ENCODE measurements at places on chromosomes 1 and 21.

DNA sequence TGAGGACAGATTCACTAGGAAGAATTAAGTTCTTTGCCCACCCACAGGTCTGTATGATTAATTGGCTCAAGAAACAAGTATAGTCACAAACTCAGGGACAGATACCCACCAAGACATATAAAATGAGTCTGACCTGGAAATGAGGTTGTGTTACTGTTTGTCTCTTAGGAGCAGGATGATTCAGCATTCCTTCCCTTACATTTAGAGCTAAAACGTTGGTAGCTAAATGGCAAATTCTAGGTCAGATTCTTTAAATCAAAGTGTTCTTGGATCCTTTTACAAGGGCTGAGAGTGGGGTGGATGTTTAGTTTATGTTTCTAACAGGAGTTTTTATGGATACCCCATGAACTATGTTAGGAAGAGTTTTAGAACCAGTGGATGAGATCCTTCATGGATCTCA lies 4.7 kb downstream of the RIMKLA start:
- peaks cover 3% of the 10 kb centered on the region for H3K36me3 ChIP-seq
- H3K27me3 ChIP-seq: peaks cover 36% of the 10 kb centered on the region
- no peaks in the 10 kb centered on the region for H3K4me1 ChIP-seq
- no peak overlapping the region for H3K4me3 ChIP-seq
- no peak overlapping the region for H3K27ac ChIP-seq

DNA sequence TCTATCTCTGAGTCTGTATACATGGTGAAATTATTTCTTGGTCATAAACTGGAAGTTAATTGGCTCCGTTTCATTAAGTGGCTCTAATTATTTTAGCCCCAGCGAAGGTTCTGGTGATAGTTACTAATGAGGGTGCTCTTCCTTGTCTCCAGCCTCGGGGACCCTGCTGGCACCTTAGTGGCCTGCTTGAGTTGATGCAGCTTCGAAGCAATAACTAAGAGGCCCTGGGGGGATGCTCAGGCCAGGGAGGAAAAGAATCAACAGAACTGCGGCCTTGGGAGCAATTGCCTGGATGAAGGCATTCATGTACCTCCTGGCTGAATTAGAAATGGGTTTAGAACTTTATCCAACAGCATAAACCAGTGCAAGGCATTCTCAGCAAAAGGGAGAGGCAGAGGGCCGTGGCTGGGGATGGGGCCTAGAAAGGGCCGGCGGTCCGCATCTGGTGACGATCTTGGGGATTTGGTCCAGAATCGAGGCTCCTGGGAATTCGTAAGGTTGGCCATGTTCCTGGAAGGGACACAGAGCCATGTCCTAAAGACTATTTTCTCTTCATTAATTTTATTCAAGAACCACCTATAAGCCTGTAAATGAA lies 100.0 kb upstream of the AJAP1 start:
- no peak overlapping the region for H3K4me3 ChIP-seq
- no peaks in the 10 kb centered on the region for H3K4me1 ChIP-seq
- H3K36me3 ChIP-seq: no peaks in the 10 kb centered on the region
- DNase-seq: no peak
- H3K27ac ChIP-seq: no peak overlapping the region

DNA sequence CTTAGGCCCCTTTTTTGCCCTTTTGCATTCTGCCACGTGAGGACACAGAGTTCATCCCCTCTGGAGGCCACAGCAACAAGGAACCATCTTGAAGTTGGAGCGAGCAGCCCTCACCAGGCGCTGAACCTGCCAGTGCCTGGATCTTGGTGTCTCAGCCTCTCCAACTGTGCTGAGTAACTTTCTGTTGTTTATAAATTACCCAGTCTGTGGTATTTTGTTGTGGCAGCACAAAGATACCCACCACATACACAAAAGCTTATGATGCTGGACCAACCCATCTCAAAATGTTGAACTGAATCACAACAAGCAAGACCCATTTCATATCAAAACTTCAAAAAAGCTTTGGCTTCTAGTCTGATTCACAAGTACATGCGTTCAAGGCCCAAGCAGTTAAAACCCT lies 649.9 kb downstream of the KIF26B start:
- no peak overlapping the region for H3K27ac ChIP-seq
- H3K27me3 ChIP-seq: no peaks in the 10 kb centered on the region
- no peak overlapping the region for H3K4me3 ChIP-seq
- no peaks in the 10 kb centered on the region for H3K36me3 ChIP-seq
- H3K4me1 ChIP-seq: no peaks in the 10 kb centered on the region

DNA sequence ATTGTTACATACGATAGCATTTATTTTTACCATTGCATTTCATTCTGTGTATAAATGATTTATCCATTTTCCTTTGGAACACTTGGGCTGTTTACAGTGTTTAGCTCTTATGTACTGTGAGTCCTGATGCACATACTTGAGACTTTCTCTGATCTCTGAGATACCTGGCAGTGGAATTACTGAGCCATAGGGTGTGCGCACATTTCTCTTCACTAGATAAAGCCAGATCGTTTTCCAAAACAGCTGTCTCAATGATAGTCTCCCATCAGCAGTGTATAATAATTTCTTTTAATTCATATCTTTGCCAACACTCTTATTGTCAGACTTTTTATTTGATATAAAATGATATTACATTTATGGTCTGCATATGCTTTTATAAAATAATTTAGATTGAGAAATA lies 66.2 kb downstream of the VPS13D start:
- H3K4me1 ChIP-seq: peaks cover 4% of the 10 kb centered on the region
- H3K4me3 ChIP-seq: no peak overlapping the region
- DNase-seq: no peak
- no peaks in the 10 kb centered on the region for H3K27me3 ChIP-seq
- H3K36me3 ChIP-seq: no peaks in the 10 kb centered on the region
- peak overlapping the region; percentile 3 for H3K27ac ChIP-seq

DNA sequence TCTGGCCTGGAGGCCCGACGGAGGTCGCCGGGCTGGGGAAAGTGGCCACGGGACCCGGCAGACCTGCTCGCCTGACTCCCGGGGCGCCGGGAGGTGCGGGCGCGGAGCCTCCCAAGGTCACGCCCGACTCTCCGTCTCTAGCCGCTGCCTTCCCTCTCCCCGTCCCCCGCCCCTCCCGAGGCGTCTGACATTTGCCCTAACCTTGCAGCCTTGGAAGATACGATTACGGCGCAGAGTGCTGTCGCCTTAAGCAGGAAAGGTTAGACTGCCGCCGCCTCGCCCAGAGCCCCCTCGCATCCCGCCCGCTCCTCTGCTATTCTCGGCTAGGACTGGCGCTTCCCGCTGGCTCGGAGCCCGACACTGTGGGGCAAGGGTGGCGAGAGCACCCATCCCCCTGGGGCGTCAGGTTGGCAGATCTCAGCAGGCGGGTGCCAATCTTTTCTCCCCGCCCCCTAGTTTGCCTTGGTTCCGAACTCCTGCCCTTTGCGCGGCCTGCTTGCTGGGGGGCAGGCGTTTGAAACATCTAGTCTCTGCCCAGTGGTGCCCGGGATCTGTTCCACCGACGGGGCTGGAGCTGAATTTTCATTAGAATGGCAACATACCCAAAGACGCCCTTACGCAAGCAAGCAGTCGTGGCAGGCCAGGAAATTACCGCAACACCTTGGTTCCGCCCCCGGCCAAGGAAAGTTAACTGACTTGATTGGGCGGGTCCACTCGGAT lies 835 bp downstream of the PGM1 start:
- H3K36me3 ChIP-seq: peaks cover 2% of the 10 kb centered on the region
- H3K27ac ChIP-seq: peak overlapping the region; percentile 96
- DNase-seq: peak; percentile 62
- peak overlapping the region; percentile 97 for H3K4me3 ChIP-seq
- peaks cover 17% of the 10 kb centered on the region for H3K4me1 ChIP-seq

DNA sequence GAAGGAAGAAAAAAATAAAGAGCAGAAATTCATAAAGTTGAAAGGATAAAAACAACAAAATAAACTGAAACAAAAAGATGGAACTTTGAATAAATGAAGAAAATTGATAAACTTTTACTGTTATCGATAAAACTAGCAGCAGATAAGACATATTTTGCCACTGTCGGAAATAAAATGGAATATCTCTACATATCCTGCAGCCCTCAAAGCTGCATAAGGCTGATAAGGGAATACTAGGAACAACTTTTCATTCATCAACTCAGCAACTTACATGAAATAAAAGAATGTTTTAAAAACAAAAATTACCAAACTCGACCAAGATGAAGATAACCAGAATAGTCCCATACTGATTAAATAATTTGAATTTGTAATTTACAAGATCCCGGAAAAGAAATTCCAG lies 48.0 kb upstream of the GRIK1 start:
- no peaks in the 10 kb centered on the region for H3K4me1 ChIP-seq
- DNase-seq: no peak
- H3K27ac ChIP-seq: no peak overlapping the region

GRCh38 chr1:209042413-209042812 lies 541.1 kb upstream of the CAMK1G start:
- H3K36me3 ChIP-seq: no peaks in the 10 kb centered on the region
- H3K4me3 ChIP-seq: no peak overlapping the region
- DNase-seq: no peak
- H3K4me1 ChIP-seq: no peaks in the 10 kb centered on the region
- no peak overlapping the region for H3K27ac ChIP-seq

- H3K27ac ChIP-seq: no peak overlapping the region
- no peaks in the 10 kb centered on the region for H3K36me3 ChIP-seq
- peaks cover 11% of the 10 kb centered on the region for H3K4me1 ChIP-seq
- H3K27me3 ChIP-seq: peaks cover 29% of the 10 kb centered on the region
- no peak for DNase-seq
- no peak overlapping the region for H3K4me3 ChIP-seq
Observed at GRCh38 chr1:244289991-244290785, 161.5 kb downstream of the ADSS2 start.

- DNase-seq: no peak
- H3K27me3 ChIP-seq: peaks cover 22% of the 10 kb centered on the region
- no peak overlapping the region for H3K4me3 ChIP-seq
- H3K36me3 ChIP-seq: no peaks in the 10 kb centered on the region
- H3K27ac ChIP-seq: no peak overlapping the region
Observed at GRCh38 chr1:87805666-87806378, 477.1 kb downstream of the LMO4 start.

GRCh38 chr1:220809704-220810103 lies 23.0 kb downstream of the MTARC1 start:
- no peak overlapping the region for H3K27ac ChIP-seq
- H3K4me1 ChIP-seq: peaks cover 4% of the 10 kb centered on the region
- peaks cover 64% of the 10 kb centered on the region for H3K27me3 ChIP-seq
- no peaks in the 10 kb centered on the region for H3K36me3 ChIP-seq
- H3K4me3 ChIP-seq: no peak overlapping the region
- DNase-seq: no peak

GRCh38 chr1:93442008-93442666 lies 5.8 kb upstream of the FNBP1L start:
- H3K27me3 ChIP-seq: peaks cover 6% of the 10 kb centered on the region
- no peak overlapping the region for H3K27ac ChIP-seq
- H3K4me3 ChIP-seq: no peak overlapping the region
- no peaks in the 10 kb centered on the region for H3K36me3 ChIP-seq
- DNase-seq: no peak

DNA sequence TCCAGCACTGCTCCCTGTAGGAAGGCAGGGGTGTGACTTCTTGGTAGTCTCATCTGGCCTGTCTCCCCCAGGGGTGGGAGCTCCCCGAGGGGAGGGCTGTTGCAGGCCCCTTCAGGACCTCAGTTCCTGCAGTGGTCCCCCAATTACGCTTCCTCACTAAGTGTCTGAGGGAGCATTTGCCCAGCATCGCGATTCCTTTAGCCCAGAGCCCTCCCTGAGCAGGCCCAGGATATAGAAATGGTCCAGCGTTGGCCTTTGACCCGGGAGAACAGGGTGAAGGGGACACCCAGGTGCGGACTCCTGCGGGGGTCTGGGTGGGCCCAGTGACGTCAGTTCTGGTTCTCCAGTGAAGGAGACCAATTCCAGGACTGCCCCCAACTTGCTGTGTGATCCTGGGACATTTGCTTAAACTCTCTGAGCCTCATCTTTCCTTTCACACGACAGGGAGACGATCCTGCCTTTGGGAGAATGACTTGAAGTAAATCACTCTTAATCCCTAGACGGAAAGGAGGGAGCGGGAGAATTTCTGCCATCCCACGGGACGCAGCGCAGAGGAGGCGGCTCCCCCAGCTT lies 32.6 kb upstream of the BTG2 start:
- peaks cover 23% of the 10 kb centered on the region for H3K4me1 ChIP-seq
- H3K36me3 ChIP-seq: no peaks in the 10 kb centered on the region
- H3K27ac ChIP-seq: peak overlapping the region; percentile 84
- DNase-seq: no peak

DNA sequence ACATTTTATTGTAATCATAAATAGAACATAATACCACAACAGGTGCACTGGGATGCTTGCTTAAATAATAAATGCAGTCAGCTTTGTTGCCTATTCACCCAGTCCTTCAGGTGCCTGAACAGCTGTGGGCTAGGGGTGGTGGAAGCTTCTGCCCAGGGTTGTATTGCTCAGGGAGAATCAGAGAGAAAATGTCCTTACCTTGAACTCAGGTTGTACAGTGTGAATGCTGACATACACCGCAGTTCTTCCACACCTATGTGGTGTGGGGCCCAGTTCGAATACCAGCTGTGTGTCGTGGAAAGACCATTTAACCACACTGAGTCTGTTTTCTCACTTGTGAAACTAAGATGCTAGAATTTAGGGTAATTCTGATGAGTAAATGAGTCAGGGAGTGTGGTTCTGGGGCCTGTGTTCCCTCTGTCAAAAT lies 115.7 kb upstream of the ATP1A1 start:
- H3K36me3 ChIP-seq: peaks cover 6% of the 10 kb centered on the region
- H3K27me3 ChIP-seq: no peaks in the 10 kb centered on the region
- DNase-seq: no peak
- H3K27ac ChIP-seq: no peak overlapping the region
- peaks cover 7% of the 10 kb centered on the region for H3K4me1 ChIP-seq

- DNase-seq: no peak
- H3K27ac ChIP-seq: no peak overlapping the region
- peaks cover 92% of the 10 kb centered on the region for H3K27me3 ChIP-seq
- H3K4me1 ChIP-seq: peaks cover 18% of the 10 kb centered on the region
- H3K4me3 ChIP-seq: no peak overlapping the region
Observed at GRCh38 chr1:90839323-90839722, 122.2 kb upstream of the BARHL2 start.

DNA sequence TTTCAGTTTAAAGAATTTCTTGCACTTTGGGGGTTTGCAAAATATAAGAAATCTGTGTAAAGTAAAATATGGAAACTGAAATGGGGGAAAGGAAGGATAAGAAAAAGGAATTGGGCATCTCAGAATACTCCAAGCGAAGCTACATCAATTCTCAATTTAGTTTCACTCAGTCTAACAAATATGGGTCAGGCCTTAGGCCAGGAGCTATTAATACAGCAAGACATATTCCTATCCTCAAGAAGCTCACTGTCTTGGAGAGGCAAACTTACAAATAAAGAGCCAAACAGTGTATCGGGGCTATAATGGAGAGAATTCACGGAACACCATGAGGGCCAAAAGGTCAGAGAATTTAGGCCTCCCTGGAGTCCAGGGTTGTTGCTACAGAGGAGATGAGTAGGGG lies 43.0 kb upstream of the CCDC190 start:
- DNase-seq: no peak
- no peak overlapping the region for H3K27ac ChIP-seq
- no peaks in the 10 kb centered on the region for H3K4me1 ChIP-seq
- H3K27me3 ChIP-seq: peaks cover 10% of the 10 kb centered on the region
- H3K4me3 ChIP-seq: no peak overlapping the region
